ENCODE measurements at places on chromosomes 5 and 9. TPM values are rescaled to one million over a fixed set of nuclear protein-coding genes. Genes with fewer than 3 reads are reported as not detected.

DNA sequence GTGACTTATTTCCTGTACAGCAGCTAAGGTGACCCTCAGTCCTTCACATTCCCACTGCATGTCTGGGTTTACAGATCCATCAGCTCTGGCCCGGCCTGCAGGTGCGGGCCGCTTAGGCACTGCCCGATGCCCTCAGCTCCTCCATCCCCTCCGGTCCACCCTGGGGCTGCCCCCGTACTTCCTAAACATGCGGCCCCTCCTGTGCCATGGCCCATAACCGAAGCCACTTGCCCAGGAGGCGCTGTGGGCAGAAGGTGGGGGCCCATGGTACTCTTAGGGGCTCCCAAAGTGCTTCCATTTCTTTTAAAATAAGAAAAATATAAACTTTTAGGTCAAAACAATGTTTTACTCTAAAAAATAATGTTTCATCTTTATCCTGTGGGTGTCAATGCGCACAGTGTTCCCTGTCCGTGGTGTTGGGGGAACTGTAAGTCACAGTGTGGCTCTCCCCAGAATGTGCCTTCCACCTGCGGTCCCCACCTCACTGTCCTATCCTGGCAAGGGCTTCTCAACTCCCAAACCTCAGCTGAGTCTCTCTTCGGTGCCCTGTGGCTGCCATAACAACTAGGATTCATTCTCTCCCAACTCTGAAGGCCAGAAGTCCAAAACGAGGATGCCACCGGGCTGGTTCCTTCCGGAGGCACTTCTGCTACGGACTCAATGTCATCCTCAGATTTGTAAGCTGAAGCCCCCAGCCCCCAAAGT lies 132.7 kb upstream of the LPCAT1 start:
- no peak overlapping the region for H3K27ac ChIP-seq
- H3K4me3 ChIP-seq = no peak overlapping the region
- no peaks in the 10 kb centered on the region for H3K27me3 ChIP-seq
- no peaks in the 10 kb centered on the region for H3K36me3 ChIP-seq

DNA sequence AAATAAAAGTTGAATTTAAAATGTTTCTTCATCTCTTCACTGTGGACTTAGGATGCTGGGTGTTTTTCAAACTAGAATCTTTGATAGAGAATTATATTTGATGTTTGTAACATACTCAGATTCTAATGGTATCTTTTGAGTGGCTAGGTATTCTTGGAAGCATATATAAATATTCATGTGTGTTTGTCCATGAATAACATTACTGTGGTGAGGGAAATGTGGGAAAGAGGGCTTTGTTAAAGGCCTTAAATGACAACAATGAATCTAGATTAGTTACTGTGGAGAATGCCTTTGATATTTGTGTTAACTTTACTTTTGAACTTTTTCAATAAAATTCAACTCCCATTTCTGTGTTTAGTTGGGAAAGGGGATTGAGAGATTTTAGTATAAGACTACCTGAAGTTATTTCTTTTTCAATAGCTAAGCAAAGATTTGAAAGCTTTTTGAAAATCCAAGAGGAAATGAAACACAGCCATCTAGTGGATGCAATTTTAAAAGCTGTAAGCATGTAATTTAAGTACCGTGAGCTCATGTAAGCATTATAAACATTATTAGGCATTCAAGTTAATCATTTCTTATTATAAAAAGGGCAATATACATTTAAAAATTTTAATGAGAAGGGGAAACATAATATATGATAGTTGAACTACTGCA lies 69.6 kb downstream of the CCDC171 start:
- H3K27ac ChIP-seq = no peak overlapping the region

Gene TXNDC8
- not detected for total RNA-seq

Gene GFI1B
- not detected for total RNA-seq

Gene GBGT1
- 45.5 TPM for total RNA-seq

Gene PRDM9
- total RNA-seq = not detected

Gene ZNF879
- 2.6 TPM for total RNA-seq

GRCh38 chr5:135632798-135633197 lies 54.0 kb upstream of the CXCL14 start:
- no peaks in the 10 kb centered on the region for H3K27me3 ChIP-seq
- H3K4me1 ChIP-seq = no peaks in the 10 kb centered on the region
- H3K4me3 ChIP-seq = no peak overlapping the region
- no peak for DNase-seq
- no peaks in the 10 kb centered on the region for H3K36me3 ChIP-seq
- H3K27ac ChIP-seq = no peak overlapping the region

DNA sequence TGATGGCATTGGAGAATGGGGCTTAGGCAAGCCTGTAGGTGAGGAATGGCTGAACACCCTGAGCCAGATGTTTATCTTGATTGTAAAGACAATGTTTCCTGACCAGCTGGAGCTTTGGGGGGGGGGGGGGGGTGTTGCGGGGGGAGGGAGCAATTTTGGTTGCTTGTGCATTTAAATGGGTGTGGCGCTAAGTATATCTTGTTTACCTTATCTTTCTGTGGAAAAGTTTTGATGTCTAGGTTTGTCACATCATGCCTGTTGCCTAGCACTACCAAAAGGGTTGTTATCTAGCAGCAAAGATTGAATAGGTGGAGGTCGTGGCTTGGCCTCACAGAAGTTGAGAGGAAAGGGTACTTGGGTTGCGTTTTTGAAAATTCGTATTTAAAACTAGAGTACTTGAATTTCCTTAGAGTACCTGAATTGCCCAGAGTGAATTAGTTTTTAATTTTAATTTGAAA lies 1.3 kb downstream of the SMAD5 start:
- H3K36me3 ChIP-seq = no peaks in the 10 kb centered on the region
- H3K4me1 ChIP-seq = peaks cover 68% of the 10 kb centered on the region

DNA sequence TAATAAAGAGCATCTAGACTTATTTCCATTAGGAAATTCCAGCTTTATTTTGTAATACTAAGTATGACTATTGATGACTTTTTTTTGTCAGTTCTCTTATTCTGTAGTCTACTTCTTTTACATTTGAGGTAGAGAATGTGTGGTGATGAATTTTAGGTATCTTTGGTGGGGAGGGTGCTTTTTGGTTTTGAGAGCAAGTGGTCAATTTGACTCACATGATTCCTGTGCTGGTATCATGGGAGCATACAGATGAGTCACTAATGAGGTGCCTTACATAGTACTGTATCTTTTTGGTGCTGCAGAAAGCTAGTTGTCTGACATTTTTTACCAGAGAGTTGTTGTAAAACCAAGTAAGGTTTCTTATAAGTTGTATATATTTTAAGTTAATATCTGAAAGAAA lies 35.3 kb downstream of the ERBIN start:
- no peak overlapping the region for H3K4me3 ChIP-seq
- H3K4me1 ChIP-seq = peaks cover 14% of the 10 kb centered on the region
- no peak for DNase-seq
- no peaks in the 10 kb centered on the region for H3K36me3 ChIP-seq

DNA sequence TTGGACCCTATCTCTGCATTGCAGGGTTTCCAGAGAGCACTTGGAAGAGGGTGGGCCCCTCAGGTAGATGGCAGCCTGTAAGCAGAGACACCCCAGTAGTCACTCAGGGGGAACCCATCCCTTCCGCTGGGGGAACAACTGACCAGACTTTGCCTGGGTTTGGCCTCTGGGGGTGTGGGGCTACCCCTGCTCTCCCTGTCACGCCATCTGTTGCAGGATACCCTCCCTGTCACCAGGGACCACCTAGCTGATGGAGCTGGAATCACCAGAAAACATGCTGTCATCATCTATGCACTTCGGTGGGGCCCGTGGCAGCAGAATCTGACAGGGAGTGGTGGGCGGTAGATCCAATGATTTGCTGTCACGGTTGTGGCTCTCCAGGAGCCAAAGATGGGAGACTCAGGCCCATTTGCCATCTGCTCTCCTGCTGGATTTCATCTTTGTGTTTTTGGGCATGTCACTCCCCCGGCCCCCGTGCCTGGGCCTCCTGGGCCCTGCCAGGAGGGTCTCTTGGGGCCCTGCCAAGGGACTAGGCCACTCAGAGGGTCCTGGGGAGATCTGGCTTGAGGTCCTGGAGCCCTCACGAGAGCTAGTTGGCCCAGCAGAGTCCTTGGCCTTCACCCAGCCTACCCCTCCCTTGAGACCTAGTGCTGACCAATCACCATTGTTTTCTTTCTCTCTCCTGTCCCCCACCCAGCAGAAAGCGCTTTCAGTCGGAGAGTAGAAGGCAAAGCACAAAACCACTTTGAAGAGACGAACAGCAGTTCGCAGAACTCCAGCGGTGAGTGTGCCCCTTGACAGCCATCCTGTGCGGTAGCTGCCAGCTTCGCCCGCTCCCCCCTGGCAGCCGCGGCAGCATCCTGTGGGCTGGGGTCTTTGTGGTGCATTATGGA lies 45.9 kb downstream of the AMBP start:
- H3K27me3 ChIP-seq = no peaks in the 10 kb centered on the region
- DNase-seq = no peak
- no peak overlapping the region for H3K4me3 ChIP-seq
- peaks cover 31% of the 10 kb centered on the region for H3K4me1 ChIP-seq
- peaks cover 44% of the 10 kb centered on the region for H3K36me3 ChIP-seq

- DNase-seq = no peak
- no peak overlapping the region for H3K27ac ChIP-seq
- no peak overlapping the region for H3K4me3 ChIP-seq
These were observed 209.4 kb downstream of the PIK3R1 start for GRCh38 chr5:68424799-68425537.

- no peaks in the 10 kb centered on the region for H3K27me3 ChIP-seq
- peaks cover 27% of the 10 kb centered on the region for H3K4me1 ChIP-seq
- H3K4me3 ChIP-seq = no peak overlapping the region
- no peak for DNase-seq
- no peaks in the 10 kb centered on the region for H3K36me3 ChIP-seq
- peak overlapping the region; percentile 16 for H3K27ac ChIP-seq
These were observed 84.8 kb downstream of the TLE1 start for GRCh38 chr9:81604306-81605169.

DNA sequence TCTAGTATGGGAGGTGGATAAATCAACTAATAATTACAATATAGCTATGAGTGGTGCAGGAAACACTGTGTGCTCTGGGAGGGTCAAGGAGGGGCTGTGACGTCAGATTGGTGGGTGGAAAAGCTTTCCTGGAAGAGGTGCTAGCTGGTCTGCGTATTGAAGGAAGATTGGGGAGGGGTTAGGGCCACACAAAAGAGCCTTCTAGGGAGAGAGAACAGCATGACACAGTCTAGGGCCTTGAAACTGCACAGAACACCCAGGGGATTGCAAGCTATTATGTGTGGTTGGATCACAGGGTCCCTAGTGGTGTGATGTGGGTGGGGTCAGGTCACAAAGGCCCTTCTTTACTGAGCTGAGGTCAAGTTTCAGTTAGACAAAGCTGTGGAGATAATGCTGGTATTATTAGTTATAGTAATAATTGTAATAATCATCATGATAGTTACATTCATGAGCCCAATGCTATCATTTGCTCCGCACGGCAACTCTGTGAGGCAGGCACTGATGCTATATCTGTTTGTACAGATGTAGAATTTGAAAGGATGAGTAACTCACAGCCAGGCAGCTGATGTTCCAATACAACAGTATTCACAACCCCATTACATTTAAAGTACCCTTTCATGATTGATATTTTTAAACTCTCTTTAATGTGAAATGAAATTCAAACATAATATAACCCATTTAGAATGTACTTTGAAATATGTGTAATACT lies 197.4 kb upstream of the IL12B start:
- no peaks in the 10 kb centered on the region for H3K36me3 ChIP-seq
- no peak overlapping the region for H3K27ac ChIP-seq
- H3K4me1 ChIP-seq = peaks cover 9% of the 10 kb centered on the region
- H3K4me3 ChIP-seq = no peak overlapping the region
- DNase-seq = no peak

- no peak overlapping the region for H3K27ac ChIP-seq
- DNase-seq = no peak
- H3K27me3 ChIP-seq = no peaks in the 10 kb centered on the region
- no peaks in the 10 kb centered on the region for H3K4me1 ChIP-seq
These were observed 8.0 kb downstream of the KIAA1191 start for GRCh38 chr5:176353533-176353932.

- peaks cover 40% of the 10 kb centered on the region for H3K36me3 ChIP-seq
- H3K4me3 ChIP-seq = no peak overlapping the region
- H3K27me3 ChIP-seq = no peaks in the 10 kb centered on the region
- peaks cover 52% of the 10 kb centered on the region for H3K4me1 ChIP-seq
- H3K27ac ChIP-seq = peak overlapping the region; percentile 71
- DNase-seq = no peak
These were observed 16.9 kb downstream of the CLTA start for GRCh38 chr9:36207546-36208012.

Gene LHX2
- total RNA-seq = not detected

DNA sequence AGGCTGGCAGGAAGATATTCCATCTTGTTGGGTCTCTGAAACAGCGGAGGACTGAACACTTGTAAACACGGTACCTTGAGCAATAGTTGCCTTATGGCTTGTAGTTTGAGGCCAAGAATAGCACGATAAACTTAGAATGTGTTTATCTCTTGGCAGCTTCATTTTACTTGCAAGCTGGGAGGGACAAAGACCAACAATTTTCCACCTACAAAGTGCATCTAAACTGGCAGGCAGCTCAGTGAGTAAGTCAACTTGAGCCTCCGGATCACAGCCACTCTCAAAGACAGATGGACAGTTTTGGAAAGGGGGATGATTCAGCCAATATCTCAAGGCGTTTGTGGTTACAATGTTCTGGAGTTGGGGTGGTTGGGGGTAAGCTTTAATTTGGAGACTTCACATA lies 652.6 kb downstream of the CETN3 start:
- no peak overlapping the region for H3K27ac ChIP-seq
- H3K27me3 ChIP-seq = no peaks in the 10 kb centered on the region
- H3K4me3 ChIP-seq = no peak overlapping the region
- DNase-seq = no peak
- peaks cover 36% of the 10 kb centered on the region for H3K4me1 ChIP-seq

DNA sequence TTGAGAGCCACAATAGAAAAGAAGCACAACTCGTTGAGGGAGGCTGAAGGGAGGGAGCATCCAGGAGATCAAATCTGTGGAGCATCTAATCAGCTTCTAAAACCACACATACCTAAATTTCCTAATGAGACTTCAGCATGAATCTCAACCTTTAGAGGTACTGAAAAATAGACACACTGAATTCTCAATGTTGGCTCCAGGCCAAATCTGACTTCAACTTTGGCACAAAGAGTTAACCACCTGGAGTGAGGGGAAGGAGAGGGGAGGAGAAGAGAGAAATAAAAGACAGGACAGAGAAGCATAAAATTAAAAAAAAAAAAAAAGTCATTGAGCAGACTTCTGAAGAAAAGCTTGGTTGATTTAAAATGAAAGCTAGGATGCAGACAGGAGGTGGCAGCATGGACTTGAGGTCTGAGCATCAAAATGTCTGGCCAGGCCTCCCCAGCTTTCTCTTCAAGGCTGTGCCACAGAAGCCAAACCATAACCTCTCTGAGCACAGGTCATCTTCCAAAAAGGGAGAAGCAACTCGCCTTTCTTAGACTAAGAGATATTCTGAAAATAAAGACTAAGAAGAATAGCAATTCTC lies 205.6 kb downstream of the DENND1A start:
- H3K27ac ChIP-seq = no peak overlapping the region
- no peak for DNase-seq
- H3K36me3 ChIP-seq = no peaks in the 10 kb centered on the region
- H3K27me3 ChIP-seq = no peaks in the 10 kb centered on the region
- no peaks in the 10 kb centered on the region for H3K4me1 ChIP-seq
- H3K4me3 ChIP-seq = no peak overlapping the region

- H3K36me3 ChIP-seq = no peaks in the 10 kb centered on the region
- peak overlapping the region; percentile 19 for H3K27ac ChIP-seq
- no peak overlapping the region for H3K4me3 ChIP-seq
- no peak for DNase-seq
- H3K4me1 ChIP-seq = no peaks in the 10 kb centered on the region
- no peaks in the 10 kb centered on the region for H3K27me3 ChIP-seq
These were observed 31.2 kb upstream of the RAD23B start for GRCh38 chr9:107251756-107252322.

- H3K4me3 ChIP-seq = no peak overlapping the region
- no peaks in the 10 kb centered on the region for H3K36me3 ChIP-seq
- no peak overlapping the region for H3K27ac ChIP-seq
- no peaks in the 10 kb centered on the region for H3K4me1 ChIP-seq
These were observed 74.5 kb upstream of the BARHL1 start for GRCh38 chr9:132507670-132508469.

All from thoracic aorta (tissue), 2 donors.